ENCODE measurements at places on chromosomes 3 and 15.

DNA sequence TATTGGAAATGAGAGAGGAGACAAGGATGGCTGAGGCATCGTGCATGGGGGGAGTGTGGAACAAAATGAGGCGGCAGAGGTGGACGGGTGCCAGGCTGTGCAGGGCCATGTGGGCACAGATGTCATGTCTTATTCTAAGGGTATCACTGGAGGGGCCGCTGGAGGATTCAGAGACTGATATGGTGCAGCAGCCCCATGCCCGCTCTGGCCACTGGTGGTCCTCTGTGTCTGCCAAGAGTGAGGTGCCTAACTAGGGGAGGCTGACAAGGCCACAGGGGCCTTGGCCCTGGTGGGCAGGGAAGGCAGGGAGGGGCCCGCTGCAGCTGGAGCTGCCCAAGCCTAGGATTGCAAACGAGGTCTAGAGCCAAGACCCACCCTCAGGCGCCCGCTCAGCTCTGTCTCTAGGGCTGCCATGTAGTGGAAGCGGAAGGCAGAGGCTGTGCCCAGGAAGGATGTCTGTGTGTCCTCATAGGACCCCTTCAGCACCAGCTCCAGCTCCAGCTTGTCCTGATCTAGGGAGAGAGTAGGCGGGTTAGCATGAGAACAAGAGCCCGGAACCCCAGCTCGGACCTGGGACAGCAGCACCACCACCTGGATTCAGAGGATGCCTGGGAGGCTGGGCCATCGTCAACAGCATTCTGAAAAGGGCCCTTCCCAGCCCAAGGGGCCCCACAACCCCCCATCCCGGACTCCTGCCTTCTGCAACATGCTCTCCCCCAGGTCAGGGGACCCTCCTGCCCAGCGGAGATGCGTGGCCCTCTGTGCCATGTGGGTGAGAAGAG lies 11.3 kb downstream of the PLA2G4D start:
- no peak for DNase-seq

DNA sequence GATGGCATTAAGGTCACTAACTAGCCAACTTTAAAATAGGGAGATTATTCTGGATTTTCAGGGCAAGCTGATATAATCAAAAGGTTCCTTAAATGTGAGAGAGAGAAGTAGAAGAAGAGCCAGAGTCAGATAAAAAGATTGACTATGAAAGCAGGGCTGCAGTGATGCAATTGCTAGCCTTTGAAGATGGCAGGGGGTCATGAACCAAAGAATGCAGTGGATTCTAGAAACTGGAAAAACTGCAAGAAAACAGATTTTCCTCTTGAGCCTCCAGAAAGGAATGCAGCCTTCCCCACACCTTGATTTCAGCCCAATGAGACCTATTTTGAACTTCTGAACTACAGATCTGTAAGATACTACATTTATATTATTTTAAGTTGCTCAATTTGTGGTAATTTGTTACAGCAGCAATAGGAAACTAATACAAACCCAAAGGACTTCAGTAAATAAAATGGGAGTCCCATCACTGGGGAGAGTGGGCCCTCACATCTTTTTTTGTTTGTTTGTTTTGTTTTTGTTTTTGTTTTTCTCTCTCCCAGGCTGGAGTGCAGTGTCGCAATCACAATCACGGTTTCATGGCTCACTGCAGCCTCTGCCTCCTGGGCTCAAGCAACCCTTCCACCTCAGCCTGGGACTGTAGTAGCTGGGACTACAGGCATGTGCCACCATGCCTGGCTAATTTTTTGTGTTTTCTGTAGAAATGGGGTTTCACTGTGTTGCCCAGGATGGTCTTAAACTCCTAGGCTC lies 31.4 kb upstream of the RYK start:
- no peak for DNase-seq

GRCh38 chr3:118144919-118145318 lies 889.7 kb downstream of the IGSF11 start:
- DNase-seq, result no peak

DNA sequence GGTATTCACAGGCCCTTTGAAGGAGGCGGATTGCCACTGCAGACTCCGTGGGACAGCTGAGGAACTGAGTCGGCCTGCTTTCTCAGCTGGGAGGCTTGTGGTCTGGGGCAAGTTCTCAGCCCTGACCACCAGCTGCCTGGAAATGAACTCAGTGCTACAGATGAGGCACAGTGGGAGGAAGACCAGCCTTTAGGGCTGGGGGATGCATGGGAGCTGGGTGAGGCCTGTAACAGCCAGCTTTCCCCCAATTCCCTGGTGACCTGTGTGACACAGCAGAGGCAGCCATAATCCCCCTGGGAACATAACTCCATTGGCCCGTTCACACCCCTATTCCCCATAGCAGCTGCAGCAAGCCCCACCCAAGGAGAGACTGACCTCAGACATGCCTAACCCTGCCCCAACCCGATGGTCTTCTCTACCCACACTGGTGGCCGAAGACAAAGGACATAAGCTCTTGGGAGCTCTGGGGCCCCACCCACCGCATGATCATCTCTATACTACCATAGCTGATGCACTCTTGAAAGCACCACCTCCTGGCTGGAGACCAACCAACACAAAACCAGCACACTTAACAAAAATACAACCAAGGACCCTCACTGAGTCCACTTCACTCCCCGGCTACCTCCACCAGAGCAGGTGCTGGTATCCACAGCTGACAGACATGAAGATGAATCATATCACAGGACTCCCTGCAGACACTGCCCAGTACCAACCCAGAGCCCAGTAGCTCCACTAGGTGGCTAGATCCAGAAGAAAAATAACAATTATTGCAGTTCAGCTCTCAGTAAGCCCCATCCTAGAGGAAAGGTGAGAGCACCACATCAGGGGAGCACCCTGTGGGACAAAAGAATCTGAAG lies 24.9 kb downstream of the ZMAT3 start:
- no peak for DNase-seq

- no peak for DNase-seq
Measured at GRCh38 chr3:124621498-124621897, 108.8 kb upstream of the UMPS start.

All from stimulated activated CD4-positive, alpha-beta T cell treated with anti-CD3 and anti-CD28 coated beads, Interleukin-2, amount 100 ng/mL, for 48 hours (primary cell).